ENCODE measurements at places on chromosomes 2 and 18. TPM values are rescaled to one million over a fixed set of nuclear protein-coding genes. Genes with fewer than 3 reads are reported as not detected.

Gene ATG9A
- 36.7 TPM for total RNA-seq

Gene MRPS9
- total RNA-seq = 22.9 TPM

Gene FAM124B
- under 0.01 TPM for total RNA-seq

Gene DUSP2
- total RNA-seq = 2.3 TPM

Gene IL1RL1
- 0.32 TPM for total RNA-seq

Gene SERPINB12
- not detected for total RNA-seq

Gene CYTIP
- total RNA-seq = under 0.01 TPM

Gene SCN9A
- 72.1 TPM for total RNA-seq

Gene EFHD1
- total RNA-seq = 2.3 TPM

Gene ITGA6
- total RNA-seq = 58.0 TPM

Gene C18orf32
- total RNA-seq = 24.5 TPM

Gene ATP6V1B1
- total RNA-seq = not detected

Gene PRLH
- total RNA-seq = not detected

Gene IL1RN
- total RNA-seq = not detected

Gene CXCR1
- total RNA-seq = not detected

Gene MRPL44
- 32.0 TPM for total RNA-seq

Gene ZBTB7C
- total RNA-seq = not detected

Measured in fibroblast of villous mesenchyme (primary cell).